GM04504 (cell line): ENCODE measurements at places on chromosomes 7 and 10.

DNA sequence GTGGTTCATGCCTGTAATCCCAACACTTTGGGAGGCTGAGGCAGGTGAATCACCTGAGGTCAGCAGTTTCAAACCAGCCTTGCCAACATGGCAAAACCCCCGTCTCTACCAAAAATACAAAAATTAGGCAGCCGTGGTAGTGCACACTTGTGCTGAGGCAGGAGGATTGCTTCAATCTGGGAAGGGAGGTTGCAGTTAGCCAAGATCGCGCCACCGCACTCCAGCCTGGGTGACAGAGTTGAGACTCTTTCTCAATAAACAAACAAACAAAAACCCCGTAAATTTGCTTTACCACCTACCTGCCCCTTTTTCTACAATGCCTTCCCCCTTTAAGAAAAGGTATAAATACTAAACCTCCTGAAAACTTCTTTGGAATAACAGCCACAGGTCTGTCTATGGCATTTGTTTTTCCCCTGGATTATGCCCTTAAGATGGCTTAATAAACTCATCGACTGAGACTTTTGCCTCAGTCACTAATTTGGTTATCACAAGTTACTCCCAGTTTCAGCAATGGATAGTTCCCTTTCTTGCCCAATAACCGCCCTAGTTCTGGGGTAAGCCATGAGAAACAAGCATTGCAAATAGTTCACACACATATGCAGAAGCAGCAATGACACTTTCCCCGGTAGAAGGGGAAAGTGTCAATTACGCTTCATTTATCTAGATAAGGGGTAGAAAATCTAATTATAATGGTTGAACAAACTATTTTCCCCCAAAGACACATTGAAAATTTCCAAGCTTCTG is 52.8 kb upstream of the SVIL start:
- DNase-seq = no peak

GRCh38 chr10:117768333-117769042 is 225.9 kb downstream of the EMX2 start:
- DNase-seq = no peak

GRCh38 chr10:44731283-44731682 is 179.9 kb upstream of the TMEM72 start:
- DNase-seq = no peak

GRCh38 chr7:101124376-101125056 is 2.4 kb upstream of the SERPINE1 start:
- peak; percentile 85 for DNase-seq

DNA sequence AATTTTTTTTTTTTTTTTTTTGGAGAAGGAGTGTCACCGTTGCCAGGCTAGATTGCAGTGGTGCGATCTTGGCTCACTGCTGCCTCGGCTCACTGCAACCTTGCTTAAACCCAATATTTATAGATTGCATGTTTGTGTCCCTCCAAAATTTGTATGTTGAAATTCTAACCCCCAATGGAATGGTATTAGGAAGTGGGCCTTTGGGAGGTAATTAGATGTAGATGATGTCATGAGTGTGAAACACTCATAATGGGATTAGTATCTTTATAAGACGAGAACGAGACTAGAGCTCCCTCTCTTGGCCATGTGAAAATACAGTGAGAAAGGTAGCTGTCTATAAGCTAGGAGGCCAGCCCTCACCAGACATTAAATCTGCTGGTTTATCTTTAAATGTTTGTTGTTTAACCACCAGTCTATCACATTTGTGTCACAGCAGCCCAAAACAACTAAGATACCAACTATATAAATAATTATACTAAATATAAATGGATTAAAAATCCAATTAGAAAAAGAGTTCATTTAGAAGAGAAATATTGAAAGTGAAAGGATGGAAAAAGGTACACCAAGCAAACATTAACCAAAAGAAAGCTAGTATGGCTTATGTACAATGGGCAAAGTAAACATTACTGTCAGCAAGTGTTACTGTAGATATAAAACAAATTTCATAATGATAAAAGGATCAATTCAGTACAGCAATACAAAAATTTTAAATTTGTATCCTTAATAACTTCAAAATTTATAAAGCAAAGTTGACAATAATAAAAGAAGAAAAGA is 9.3 kb downstream of the TCAF1 start:
- DNase-seq = no peak

DNA sequence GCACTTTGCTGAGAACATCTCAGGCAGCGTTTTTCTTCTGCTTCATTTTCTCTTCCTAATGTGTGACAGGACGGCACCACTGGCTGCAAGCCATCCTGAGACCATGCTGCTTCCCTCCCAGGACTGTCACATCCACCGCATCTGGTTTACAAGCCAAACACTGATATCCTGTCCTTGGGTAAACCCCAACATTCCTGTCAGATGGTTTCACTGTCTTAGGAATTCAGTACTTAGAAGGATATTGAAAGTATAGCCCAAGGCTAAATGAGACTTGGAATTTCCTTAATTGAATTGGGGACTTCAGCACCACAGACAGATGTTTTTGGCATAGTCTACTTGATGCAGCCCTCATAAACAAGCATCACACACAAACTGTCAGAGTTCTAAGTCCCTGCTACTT is 74.2 kb upstream of the PLXNA4 start:
- DNase-seq = peak; percentile 70

GRCh38 chr7:135193615-135194081 is 17.7 kb downstream of the WDR91 start:
- no peak for DNase-seq

DNA sequence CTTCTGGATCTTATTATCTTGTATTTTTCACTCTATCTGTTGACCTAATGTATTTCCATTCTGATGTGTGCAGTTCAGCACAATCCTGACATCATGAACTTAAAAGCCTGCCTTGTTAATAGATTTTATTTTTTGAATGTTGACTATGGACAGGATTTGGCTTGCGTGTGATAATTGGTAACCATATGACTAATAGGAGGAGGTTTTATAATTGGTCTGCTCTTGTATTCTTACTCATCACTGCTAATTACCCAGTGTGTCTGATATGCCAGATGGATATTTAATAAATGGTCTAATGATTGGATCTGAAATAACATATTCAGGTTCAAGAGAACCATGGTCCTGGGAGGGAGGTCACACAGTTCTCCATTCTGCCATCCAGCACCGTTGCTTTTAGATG is 45.9 kb downstream of the MTURN start:
- no peak for DNase-seq

DNA sequence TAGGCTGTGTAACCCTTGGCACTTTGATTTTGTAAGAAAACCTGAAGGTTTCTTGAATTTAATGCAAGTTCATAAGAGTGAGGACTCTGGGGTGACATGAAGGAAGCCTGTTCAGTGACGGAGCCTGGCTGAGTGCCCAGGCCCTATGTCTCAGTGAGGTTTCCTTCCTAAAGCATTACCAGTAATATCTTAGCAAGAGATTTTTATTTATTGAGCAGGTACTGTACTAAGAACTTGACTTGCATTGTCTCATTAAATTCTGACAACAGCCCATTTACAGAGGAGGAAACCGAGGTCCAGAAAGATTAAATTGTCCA is 197.2 kb downstream of the HECW1 start:
- DNase-seq = no peak

DNA sequence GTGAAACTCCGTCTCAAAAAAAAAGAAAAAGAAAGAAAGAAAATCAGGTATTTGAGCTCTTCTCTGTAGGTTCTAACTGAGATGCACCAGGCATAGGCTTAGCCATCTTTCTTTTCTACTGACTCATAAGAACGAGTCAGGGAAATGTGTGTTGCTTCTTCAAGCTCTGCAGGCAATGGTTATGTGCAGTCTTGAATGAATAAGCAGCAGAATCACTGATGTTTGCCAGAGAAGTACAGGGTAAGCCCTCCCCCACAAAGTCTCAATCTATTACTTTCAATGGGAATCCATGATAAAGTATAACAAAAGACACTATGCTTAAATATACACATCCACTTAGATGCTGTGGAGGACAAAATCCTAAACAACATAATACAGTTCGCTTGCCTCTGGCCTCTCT is 239.2 kb downstream of the PARD3 start:
- DNase-seq = no peak

DNA sequence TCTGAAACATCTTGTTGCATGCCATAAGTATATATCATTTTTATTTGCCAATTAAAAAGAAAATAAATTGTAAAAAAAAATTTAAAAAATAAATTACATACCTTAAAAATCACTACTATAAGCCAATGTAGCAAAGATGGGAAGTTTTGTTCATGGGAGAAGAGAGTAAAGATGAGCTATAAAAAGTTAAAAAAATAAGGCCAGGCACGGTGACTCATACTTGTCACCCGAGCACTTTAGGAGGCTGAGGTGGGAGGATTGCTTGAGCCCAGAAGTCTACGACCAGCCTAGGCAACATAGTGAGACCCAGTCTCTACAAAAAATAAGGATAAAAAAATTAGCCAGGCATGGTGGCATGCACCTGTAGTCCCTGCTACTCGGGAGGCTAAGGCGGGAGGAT is 8.4 kb upstream of the STK32C start:
- no peak for DNase-seq

DNA sequence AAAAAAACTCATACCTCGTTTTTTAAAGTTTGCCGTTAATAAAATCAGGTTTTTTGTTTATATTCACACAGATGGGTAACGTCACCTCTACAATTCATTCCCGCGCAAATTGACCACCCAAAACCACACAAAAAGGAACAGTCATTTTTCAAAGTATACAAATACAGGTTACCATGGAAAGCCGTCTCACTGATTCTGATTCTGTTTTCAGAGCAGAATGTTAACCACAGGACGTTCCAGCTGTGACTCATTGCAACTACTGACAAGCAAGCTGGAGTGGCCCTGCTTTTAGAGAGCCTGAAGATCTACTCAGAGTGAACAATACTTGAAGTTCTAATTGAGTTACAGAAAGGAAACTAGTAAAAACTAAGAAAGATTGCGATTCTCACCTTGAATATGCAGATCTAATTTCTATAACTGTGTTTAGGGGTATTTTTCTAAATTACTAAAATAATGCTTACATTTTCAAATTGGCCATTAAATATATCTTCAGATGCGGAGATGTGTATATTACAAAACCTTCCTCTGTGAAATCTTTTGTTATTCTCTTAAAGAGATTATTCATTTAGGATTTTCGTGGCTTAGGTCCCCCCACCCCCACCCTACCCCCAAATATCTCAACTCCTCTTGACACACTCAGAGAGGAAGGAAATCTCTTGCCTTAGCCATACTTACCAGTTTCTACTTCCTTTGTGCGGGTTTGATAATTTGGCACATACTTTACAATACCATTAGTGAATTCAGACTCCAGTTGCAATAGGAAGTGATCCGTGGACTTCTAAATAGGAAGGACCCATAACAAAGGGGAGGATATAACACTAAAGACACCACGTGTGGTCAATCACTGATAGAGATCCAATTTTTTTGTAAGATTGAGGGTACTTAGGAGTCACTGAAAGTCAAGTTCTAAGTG is 106.0 kb downstream of the CUBN start:
- peak; percentile 97 for DNase-seq

GRCh38 chr7:110677405-110677804 is 413.5 kb upstream of the LRRN3 start:
- DNase-seq = no peak

GRCh38 chr10:17643339-17643754 is 604 bp upstream of the STAM start:
- DNase-seq = peak; percentile 58

DNA sequence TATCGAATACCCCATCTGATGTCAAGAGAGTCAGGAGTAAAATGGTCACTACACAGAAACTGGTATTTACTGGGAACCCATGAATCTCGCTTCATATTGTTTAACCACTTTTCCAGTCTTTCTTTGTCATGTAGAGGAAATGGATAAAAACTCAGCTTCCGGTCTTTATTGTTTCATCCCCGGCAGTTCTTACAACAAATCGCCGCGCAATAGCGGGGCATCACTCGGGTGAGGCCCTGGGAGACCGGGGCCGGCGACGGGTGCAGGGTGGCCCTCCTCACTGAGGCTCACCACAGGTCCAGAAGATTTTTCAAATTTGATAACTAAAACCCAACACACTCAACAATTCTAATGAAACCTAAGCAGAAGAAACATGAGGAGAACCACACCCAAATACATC is 35.6 kb upstream of the PTPRN2 start:
- no peak for DNase-seq

- DNase-seq = no peak
These were observed 449.1 kb downstream of the XPNPEP1 start for GRCh38 chr10:109474261-109474660.

- no peak for DNase-seq
These were observed 11.2 kb downstream of the DGKI start for GRCh38 chr7:137835486-137836112.

DNA sequence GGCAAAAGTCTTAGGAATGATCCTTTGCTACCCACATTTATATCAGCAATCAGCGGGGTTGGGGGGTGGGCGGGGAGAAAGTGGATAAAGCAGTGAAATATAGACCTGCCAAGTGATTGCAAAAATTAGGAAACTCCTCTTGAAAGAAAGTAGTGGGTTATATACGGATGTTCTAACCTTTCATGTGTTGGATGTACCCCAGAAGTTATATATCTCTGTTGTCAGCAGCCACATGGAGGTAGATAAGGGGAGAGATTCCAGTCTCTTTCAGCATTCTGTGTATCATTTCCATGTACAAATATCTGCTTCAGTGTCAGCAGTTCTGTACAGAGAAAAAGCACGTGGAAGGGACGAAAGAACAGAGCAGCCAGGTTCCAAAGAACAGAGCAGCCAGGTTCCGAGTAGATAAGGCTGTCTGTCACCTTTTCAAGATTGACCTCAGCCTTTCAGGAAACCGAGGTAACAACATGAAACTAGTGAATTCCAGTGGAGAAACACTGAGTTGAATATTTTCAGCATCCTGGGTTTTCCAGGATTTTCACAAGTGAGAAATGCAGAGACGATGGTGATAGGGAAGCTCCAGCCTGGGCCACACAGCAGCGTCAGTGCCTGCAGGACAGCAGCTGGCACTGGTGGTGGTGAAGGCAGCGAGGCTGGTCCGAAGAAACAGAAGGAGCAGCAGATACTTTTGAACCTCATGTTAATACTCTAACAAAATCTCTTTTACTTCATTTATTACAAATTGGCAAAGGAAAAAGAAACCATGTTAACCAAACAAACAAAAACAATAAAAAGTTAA is 212.3 kb downstream of the C7orf25 start:
- DNase-seq = no peak

DNA sequence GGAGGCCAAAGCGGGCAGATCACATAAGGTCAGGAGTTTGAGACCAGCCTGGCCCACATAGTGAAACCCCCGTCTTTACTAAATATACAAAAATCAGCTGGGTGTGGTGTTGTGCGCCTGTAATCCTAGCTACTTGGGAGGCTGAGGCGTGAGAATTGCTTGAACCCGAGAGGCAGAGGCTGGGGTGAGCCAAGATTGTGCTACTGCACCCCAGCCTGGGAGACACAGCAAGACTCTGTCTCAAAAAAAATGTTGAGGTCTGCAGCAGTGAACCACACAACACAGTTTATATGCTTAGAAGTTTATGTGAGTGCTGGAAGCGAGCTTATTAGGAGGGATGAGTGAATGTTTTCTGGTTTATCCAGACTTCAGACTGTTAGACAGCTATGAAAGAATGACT is 10.4 kb downstream of the LHPP start:
- no peak for DNase-seq

GRCh38 chr10:125201791-125202622 is 41.6 kb upstream of the CTBP2 start:
- no peak for DNase-seq

GRCh38 chr10:57996536-57996935 is 271.2 kb downstream of the IPMK start:
- DNase-seq = no peak

- DNase-seq = no peak
These were observed 2.1 kb downstream of the NOS3 start for GRCh38 chr7:150992833-150993302.
